ELR (cell line): ENCODE measurements at places on chromosomes 12 and 14.

DNA sequence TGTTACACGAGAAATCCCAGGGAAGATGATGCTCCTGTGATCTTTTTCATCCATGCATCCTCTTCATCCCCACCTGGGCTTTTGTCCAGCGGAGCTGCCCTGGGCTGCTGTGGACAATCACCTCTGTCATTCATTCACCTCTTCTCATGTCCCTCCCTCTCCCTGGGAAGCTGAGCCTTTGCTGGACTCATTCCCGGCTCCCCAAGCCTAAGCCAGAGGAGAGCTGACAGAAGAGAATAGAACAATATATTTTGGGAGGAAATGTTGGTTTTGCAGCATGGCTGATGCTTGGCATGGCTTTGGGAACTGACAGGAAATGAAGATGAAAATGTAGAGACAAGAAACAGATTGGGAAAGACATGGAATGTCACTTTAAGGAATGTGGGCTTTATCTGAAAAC lies 177.4 kb downstream of the DICER1 start:
- no peak for DNase-seq

DNA sequence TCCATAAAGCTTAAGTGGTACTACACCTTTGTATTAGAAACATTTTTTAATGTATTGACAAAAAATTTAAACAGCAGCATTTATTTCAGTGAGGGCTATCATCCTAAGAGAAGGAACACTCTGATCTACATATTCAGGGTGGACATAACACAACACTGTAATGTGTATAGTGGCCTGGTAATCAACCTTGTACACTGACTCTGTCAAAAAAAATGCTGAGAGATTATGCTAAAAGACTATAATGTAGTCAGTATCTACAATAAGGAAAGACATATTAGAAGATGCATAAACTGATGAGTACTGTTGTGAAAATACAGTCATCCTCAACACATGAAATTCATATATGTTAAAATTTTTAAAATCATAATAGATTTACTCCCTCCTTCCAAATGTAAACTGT lies 68.2 kb downstream of the C2CD5 start:
- DNase-seq, result no peak

- peak; percentile 30 for DNase-seq
Measured at GRCh38 chr12:112418273-112418607, 507 bp upstream of the PTPN11 start.

DNA sequence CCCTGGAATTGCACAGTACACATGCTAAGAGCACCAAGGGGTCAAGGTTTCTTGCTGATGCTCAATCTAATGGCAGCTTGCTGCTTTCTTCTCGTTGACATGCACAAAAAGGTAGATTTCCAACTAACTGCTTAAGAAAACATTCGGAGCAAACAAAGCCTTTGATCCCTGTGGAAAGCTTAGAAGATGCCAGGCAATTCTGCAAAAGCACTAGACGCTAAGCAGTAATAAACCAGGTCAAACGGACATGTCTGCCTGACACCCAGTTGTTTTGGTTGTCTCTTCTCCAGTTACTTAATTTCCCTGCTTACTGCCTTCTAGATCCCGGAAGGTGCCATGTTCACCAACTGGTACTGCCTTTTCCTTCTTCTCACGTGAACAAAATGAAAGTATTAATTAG lies 100.5 kb upstream of the TMCC3 start:
- DNase-seq, result no peak

DNA sequence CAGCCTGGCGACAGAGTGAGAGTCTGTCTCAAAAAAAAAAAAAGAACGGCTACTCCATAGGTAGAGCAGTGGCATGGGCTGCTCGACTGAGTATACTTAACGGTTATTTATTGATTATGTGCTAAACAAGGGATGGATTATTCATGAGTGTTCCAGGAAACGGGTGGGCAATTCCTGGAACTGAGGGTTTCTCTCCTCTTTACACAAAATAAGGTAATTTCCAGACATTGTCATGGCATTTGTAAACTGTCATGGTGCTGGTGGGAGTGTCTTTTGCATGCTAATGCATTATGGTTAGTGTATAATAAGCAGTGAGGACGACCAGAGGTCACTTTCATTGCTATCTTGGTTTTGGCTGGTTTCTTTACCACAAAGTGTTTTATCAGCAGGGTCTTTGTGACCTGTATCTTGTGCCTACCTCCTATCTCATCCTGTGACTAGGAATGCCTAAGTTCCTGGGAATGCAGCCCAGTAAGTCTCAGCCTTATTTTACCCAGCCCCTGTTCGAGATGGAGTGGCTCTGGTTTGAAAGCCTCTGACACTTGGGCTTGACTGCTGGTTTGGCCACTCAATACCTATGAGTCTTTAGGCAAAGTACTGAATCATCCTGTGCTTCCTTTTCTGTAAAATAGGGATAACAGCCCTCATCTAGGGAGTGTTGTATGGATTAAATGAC lies 3.2 kb downstream of the DGLUCY start:
- DNase-seq, result no peak

DNA sequence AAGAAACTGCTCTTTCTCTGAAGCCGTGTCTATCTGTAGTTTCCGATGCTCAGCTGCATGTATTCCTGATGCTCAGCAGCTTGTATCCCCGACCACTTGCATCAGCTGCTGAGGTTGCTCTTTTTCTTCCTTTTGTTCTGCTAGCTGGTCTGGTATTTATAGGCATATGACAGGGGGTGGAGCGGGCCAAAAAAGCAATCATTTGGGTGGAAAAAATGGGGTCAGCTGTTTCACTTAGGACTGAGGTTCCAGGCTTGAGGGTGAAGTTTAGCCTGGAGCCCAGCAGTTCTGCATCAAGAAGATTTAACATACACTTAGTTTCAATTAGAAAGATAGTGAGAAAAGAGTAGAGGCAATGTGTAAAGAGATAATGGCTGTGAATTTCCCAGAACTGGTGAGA lies 23.6 kb upstream of the AMN1 start:
- DNase-seq, result no peak

GRCh38 chr14:35807131-35807961 lies 1.7 kb downstream of the RALGAPA1 start:
- no peak for DNase-seq

- DNase-seq, result no peak
Measured at GRCh38 chr12:77060136-77060882, 5.1 kb downstream of the E2F7 start.

GRCh38 chr14:31951638-31951964 lies 125.5 kb upstream of the ARHGAP5 start:
- DNase-seq, result no peak

DNA sequence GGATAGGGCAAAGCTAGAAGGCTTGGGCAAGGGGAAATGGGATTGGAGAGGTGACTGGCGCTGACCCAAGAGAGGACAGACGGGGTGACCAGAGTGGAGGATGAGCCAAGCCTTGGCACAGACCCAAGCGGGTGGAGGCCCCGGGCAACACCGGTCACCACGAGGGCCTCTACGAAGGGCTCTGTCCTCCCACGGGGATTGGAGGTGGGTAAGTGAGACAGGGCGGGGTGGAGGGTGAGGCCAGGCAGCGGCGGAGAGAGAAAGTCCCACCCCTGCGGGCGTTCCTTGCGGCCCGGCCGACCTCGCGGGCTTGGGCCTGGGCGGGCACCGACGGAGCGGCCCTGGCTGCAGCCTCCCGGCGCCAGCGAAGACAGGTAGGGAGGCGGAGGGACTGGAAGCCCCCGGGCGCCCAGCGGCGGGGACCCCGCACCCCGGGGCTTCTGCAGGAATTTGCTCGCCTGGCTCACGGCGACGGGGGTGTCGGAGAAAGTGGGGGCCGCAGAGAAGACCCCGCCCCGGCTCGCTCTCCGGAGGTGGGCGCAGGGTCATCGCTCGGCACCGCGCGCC lies at the start of gene PAPLN:
Gene PAPLN, plus strand, starts transcription at position 288 of the 567 bp plus-strand sequence. CDS start 2,273 bp downstream, outside the sequence.
- peak; percentile 39 for DNase-seq

GRCh38 chr12:62640910-62641448 lies 174.4 kb downstream of the MON2 start:
- peak; percentile 73 for DNase-seq

DNA sequence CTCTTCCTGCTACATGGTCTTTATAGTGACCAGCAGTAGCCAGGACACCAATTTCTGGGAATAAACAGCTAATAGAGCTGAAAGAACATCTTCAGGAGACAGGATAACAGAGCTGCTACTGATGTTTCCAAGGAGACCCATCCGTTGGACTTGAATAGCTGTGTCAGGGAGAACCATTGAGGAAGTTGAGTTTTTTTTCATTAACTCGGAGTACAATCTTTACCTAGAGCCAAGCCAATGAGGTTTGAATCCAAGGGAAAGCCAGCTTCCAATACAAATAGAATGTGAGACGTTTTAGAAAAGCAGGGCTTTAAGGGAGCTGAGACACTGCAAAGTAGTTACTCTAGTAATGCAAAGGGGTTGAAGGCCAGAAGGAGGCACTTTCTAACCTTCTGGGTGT lies 136.1 kb upstream of the FRMD6 start:
- DNase-seq, result no peak

GRCh38 chr12:53746592-53747092 lies 5.1 kb downstream of the CISTR start:
- DNase-seq, result peak; percentile 92

GRCh38 chr12:130818635-130819576 lies 20.1 kb downstream of the STX2 start:
- DNase-seq, result peak; percentile 6

- no peak for DNase-seq
Measured at GRCh38 chr12:123772074-123772473, 10.0 kb downstream of the DNAH10 start.

DNA sequence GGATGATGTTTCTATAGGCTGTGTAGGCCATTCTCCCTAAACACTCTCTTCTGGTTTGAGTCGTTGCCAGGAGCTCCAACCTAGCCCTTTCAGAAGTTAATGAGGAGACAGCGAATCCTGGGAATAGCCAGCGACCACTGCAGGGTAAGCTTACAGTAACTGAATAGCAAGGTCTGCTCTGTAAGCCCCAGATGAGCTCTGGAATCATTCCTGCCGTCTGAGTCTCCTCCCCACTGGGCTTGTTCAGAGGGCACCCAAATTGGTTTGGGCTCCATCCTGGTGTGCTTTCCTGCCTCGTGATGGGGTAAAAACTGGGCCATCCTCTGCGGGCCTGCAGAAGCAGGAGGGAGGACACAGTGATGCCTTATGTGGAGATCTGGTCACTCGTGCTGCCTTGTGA lies 43.3 kb upstream of the EMP1 start:
- DNase-seq, result no peak

DNA sequence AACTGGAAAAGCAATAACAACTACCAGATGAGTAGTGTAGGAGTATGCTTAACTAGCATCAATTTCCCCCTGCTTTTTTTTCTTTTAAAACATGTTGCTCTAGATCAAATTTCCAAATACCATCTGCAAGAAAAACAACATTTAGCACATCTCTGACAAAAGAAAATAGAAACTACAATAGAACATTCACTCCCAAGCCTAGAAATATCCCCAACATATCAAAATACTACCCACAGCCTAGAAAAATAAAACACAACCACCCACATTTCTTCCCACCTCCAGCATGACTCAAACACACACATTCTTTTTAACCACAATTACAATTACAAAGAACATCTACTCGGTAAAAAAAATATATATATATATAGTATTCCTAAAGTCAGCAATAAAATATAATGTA lies 120.0 kb downstream of the PPFIA2 start:
- no peak for DNase-seq

DNA sequence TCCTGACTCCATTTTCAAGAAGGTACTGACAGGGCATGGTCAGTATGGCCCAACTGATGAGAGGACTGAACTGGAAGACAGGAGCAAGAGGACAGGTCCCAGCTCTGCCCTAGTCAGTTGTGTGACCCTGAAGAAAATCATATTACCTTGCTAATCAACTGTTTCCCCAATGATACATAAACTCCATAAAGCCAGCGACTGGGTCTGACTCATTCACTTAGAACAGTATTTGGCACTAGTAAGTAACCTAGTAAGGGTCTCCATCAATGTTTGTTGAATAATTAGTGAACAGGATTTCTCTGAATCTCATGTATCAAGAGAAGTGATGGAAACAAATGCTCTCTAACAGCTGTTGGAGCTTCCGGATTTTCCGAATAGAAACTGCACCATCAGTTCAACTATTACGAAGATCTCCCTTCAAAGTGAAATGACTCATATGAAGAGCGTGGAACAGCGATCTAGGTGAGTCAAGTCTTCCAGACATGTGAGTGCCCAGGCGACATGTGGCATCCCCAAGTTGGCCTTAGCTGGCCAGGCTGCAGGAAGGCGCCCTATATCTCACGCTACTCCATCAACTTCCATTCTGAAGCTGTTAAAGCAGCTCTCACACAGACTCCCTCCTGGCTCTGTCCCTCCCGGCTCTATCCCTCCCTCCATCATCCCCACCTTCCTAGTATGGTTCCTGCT lies 94.5 kb downstream of the TTC7B start:
- peak; percentile 51 for DNase-seq

GRCh38 chr12:52313926-52314325 lies 7.3 kb downstream of the KRT83 start:
- no peak for DNase-seq

DNA sequence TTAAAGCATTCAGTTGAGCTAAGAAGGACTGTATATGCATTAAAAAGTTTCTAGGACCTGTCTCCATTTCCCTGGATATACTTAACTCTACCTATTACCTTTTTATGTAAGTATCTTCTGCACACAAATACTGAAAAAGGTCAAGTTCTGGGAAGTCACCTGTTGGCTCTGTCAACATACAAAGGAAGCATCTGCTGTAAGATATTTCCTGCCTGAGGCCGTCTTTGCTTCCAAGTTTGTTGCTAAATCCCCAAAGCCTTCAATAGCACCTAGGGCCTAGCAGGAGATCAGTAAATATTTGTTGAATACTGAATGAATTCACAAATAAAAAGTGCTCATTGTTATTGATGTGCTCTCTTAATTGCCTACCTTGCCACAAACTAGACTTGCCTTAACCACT lies 188.4 kb downstream of the DUSP6 start:
- no peak for DNase-seq

DNA sequence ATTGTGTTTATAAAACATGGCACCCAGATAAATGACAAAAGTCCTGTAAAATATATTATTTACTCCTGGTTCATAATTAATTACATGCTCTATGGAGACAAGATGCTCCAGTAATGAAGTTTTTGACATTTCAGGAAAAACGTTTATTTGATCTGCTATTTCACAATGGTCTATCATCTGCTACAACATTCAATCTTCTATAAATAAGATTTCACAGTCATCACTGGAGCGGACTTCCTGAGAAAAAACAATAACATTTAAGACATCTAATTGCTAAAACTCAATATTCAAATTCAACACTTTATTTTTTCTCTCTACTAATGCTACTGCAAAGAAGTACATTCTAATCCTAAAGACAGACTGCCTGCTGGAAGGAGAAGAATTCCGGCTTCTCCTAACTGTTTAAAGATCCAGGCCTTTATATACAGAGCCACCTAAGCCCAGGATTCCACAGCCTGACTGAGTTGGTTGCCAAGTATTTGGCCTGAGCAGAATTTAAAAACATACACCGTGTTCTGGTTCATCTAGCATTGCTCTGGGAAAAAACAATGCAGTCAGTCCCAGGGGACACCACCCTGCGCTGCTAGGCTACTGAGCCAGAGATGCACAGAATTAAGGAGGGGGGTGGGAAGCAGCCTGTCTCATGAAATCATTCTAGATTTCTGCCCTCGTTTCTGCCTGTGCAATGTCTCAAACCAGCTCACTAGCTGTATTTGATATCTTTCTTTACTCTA lies 58.0 kb downstream of the TMTC1 start:
- DNase-seq, result no peak
